ENCODE measurements at places on chromosomes 16 and 17. TPM values are rescaled to one million over a fixed set of nuclear protein-coding genes. Genes with fewer than 3 reads are reported as not detected.

DNA sequence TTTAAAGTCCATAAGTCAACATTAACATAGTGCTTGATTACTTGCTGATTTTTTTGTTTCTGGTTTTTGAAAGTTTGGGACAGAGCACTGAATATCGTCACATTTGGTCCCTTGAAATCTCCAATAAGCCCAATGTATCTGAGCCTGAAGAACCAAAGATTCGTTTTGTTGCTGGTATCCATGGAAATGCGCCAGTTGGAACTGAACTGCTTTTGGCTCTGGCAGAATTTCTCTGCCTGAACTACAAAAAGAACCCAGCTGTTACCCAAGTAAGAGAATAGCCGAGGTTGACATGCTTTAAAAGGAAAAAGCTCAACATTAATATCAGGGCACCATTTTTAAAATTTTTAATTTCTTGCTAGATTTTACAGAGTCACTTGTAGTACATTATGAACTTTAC is 27.7 kb upstream of the GOSR1 start:
- no peaks in the 10 kb centered on the region for H3K27me3 ChIP-seq
- no peaks in the 10 kb centered on the region for H3K36me3 ChIP-seq
- no peak overlapping the region for H3K4me3 ChIP-seq
- no peak for DNase-seq
- H3K27ac ChIP-seq = no peak overlapping the region

GRCh38 chr17:67139784-67140665 is 95.7 kb downstream of the CACNG1 start:
- peaks cover 72% of the 10 kb centered on the region for H3K36me3 ChIP-seq
- no peaks in the 10 kb centered on the region for H3K4me1 ChIP-seq
- no peak for DNase-seq
- no peak overlapping the region for H3K27ac ChIP-seq

DNA sequence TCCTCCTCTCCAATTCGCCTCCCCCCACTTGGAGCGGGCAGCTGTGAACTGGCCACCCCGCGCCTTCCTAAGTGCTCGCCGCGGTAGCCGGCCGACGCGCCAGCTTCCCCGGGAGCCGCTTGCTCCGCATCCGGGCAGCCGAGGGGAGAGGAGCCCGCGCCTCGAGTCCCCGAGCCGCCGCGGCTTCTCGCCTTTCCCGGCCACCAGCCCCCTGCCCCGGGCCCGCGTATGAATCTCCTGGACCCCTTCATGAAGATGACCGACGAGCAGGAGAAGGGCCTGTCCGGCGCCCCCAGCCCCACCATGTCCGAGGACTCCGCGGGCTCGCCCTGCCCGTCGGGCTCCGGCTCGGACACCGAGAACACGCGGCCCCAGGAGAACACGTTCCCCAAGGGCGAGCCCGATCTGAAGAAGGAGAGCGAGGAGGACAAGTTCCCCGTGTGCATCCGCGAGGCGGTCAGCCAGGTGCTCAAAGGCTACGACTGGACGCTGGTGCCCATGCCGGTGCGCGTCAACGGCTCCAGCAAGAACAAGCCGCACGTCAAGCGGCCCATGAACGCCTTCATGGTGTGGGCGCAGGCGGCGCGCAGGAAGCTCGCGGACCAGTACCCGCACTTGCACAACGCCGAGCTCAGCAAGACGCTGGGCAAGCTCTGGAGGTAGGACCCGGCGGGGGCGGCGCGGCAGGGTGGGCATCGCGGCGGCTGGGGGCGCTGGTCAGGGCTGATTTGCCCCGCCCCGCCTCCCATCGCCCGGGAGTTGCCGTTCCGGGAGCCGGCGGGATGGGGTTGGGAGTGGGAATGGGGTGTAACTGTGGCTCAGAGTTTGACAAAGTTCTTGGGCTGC is 567 bp downstream of the SOX9 start:
- peak overlapping the region; percentile 88 for H3K27ac ChIP-seq
- peak; percentile 48 for DNase-seq
- no peaks in the 10 kb centered on the region for H3K27me3 ChIP-seq
- no peaks in the 10 kb centered on the region for H3K36me3 ChIP-seq

The CLDN9 gene
- 0.97 TPM for total RNA-seq

GRCh38 chr17:44074231-44074910 is 3.8 kb downstream of the G6PC3 start:
- DNase-seq = no peak
- no peaks in the 10 kb centered on the region for H3K36me3 ChIP-seq
- H3K27ac ChIP-seq = no peak overlapping the region

- H3K36me3 ChIP-seq = no peaks in the 10 kb centered on the region
- H3K27me3 ChIP-seq = no peaks in the 10 kb centered on the region
- DNase-seq = no peak
- no peaks in the 10 kb centered on the region for H3K4me1 ChIP-seq
Measured at GRCh38 chr17:46994993-46995392, 15.9 kb upstream of the RPRML start.

Data from psoas muscle (tissue), 8 donors.